ENCODE measurements at places on chromosomes 7 and 10. TPM values are rescaled to one million over a fixed set of nuclear protein-coding genes. Genes with fewer than 3 reads are reported as not detected.

Gene SORBS1
- 1.8 TPM for total RNA-seq

Gene MMP21
- total RNA-seq, result not detected

Gene PRKCQ
- 45.2 TPM for total RNA-seq

Gene COL17A1
- total RNA-seq, result not detected

Gene FAM237B
- total RNA-seq, result not detected

- DNase-seq, result no peak
- no peak overlapping the region for H3K4me3 ChIP-seq
- H3K36me3 ChIP-seq, result no peaks in the 10 kb centered on the region
- H3K27me3 ChIP-seq, result no peaks in the 10 kb centered on the region
- no peak overlapping the region for H3K27ac ChIP-seq
Measured at GRCh38 chr7:50146692-50147091, 53.6 kb upstream of the ZPBP start.

DNA sequence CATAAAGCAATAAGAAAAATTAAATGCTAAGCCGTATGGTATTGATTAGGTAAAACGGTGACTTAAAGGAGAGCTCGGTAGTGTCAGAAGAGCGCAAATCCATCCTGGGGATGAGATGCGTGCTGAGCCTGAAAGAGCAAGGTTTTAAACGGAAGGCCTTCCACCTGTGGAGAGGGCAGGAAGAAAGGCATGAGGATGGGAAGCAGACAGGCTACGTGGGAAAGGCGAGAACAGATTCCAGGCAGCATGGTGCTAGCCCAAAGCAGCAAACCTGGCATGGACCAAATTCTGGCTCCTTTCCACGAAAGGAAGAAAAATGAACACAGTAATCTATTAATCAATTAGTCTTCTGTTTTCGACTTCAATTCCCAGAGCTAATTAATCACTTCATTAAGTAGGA, 103.5 kb downstream of the HIPK2 start:
- H3K27me3 ChIP-seq, result no peaks in the 10 kb centered on the region
- H3K4me1 ChIP-seq, result peaks cover 33% of the 10 kb centered on the region
- no peak overlapping the region for H3K4me3 ChIP-seq
- no peak for DNase-seq

- H3K27ac ChIP-seq, result no peak overlapping the region
- peaks cover 2% of the 10 kb centered on the region for H3K36me3 ChIP-seq
- no peak for DNase-seq
Measured at GRCh38 chr7:136256491-136256890, 279.3 kb upstream of the MTPN start.

GRCh38 chr7:142884286-142884640, 1.3 kb downstream of the TRPV6 start:
- H3K4me3 ChIP-seq, result no peak overlapping the region
- no peak overlapping the region for H3K27ac ChIP-seq
- peaks cover 2% of the 10 kb centered on the region for H3K27me3 ChIP-seq
- DNase-seq, result no peak
- H3K36me3 ChIP-seq, result no peaks in the 10 kb centered on the region

DNA sequence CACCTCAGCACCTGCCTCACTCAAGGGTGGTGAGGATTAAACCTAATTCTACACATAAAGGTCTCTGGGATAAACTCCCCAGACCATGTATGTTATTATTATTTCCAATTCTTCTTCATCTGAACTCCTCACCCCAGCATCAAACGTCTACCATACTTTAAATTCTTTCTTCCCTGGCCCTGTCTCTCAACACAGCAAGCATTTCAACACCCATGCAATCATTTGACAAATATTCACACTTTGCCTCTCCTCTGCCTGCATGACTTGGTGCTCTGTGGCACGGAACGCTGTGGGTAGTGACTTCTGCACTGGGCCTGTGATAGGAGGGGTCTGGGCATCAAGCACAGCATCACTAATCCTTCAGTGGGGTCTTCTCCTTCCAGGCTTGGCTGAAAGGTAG, 490.8 kb downstream of the TNS3 start:
- H3K36me3 ChIP-seq, result no peaks in the 10 kb centered on the region
- no peak for DNase-seq
- H3K27me3 ChIP-seq, result peaks cover 2% of the 10 kb centered on the region
- no peak overlapping the region for H3K4me3 ChIP-seq
- no peak overlapping the region for H3K27ac ChIP-seq

GRCh38 chr7:129925416-129926002, 27.3 kb downstream of the UBE2H start:
- DNase-seq, result no peak
- peaks cover 7% of the 10 kb centered on the region for H3K36me3 ChIP-seq
- no peak overlapping the region for H3K27ac ChIP-seq
- peaks cover 29% of the 10 kb centered on the region for H3K4me1 ChIP-seq
- no peak overlapping the region for H3K4me3 ChIP-seq
- no peaks in the 10 kb centered on the region for H3K27me3 ChIP-seq

GRCh38 chr7:131219312-131220041, 108.2 kb upstream of the MKLN1 start:
- no peaks in the 10 kb centered on the region for H3K27me3 ChIP-seq
- DNase-seq, result no peak
- peaks cover 5% of the 10 kb centered on the region for H3K4me1 ChIP-seq
- H3K27ac ChIP-seq, result no peak overlapping the region
- H3K36me3 ChIP-seq, result no peaks in the 10 kb centered on the region

Measured in activated CD4-positive, alpha-beta memory T cell treated with anti-CD3 and anti-CD28 coated beads for 36 hours (primary cell).